ENCODE measurements at places on chromosomes 12 and 14.

DNA sequence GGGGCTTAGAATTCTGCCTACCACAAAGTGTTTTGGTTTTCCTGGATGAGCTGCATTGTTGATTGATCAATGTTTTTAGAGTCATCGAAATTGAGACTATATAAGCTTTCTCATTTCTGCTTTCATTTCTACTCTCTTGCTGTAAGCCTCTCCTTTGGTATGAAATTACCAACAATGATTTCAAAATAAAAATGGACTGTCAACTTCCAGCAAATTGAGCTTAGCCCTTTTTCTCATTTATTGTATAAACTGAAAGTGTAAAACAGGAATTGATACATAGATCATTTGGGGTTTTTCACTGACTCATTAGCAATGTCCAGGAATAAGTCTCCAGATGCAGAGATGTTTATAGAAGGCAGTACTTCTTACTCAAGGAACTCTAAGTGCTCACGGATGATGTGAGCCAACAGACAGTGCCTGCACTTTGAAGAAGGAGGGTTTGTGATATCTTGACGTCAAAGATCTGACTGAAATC, 20.0 kb upstream of the PCNX1 start:
- DNase-seq = no peak

- DNase-seq = no peak
Observed at GRCh38 chr14:90299408-90299807, 32.3 kb downstream of the NRDE2 start.

GRCh38 chr12:67689385-67689784, 40.8 kb downstream of the DYRK2 start:
- DNase-seq = no peak

GRCh38 chr12:58701536-58701935, 218.8 kb downstream of the LRIG3 start:
- no peak for DNase-seq

DNA sequence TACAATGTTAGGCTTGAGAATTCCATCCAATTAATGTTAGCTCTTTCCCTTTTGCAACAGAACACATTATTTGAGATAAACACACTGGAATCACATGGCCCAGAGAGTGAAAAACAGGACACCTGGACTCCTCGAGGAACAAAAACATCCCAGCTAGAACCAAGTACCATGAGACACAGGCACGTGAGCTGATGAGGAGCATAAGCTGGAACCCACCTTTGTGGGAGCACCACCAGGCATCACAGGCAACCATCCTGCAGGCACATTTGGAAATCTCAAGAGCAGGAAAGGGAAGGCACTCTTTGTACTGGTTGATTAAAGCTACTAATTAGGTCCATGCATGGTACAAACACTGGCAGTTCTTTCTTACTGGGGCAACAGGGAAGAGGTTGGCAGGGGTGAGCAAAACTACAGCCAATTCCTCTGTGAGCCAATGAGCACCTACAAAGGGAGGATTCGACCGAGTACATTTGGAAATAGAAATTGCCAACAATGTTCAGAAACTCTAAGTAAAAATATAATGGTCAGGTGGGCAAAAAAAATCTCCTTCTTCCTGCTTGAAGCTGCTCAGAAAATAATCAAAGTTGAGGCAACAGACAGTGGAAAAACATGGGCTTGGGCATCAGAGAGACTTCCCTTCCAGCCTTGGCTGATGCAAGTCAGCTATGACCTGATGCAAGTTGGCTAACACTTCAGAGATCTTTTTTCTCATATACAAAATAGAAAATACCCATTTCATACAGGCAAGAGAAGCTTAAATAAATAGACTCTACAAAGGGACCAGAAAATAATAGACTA, 216.7 kb downstream of the NUAK1 start:
- no peak for DNase-seq

DNA sequence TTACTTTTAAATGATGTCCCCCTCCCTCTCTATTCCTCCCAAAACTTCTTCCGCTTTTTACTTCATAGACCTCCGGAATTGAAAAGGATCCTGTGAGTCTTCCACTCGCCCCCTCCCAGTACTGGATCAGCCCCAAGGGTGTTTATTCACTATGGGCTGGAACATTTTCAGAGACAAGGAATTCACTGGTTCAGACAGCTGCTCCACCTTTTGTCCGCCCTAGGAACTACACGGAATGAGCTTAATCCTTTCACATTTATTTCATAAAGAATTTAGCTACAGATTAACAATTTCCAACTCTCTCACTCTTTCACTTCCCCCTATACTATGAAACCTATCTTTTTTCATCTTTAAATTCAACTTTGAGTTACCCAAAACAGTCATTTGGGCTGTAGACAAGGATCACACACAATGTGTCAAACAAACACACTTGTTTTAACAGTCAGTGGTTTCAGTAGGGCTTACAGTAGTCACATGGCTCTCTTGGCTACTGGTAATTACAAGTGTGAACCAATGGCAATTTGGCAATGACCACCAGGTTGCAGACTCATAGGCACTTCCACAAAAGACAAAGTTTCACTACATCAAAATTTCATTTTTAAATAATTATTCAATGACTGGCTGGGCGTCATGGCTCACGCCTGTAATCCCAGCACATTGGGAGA, 20.6 kb downstream of the CNIH1 start:
- peak; percentile 22 for DNase-seq

GRCh38 chr14:22220427-22220826, 368.6 kb downstream of the DAD1 start:
- DNase-seq = no peak

DNA sequence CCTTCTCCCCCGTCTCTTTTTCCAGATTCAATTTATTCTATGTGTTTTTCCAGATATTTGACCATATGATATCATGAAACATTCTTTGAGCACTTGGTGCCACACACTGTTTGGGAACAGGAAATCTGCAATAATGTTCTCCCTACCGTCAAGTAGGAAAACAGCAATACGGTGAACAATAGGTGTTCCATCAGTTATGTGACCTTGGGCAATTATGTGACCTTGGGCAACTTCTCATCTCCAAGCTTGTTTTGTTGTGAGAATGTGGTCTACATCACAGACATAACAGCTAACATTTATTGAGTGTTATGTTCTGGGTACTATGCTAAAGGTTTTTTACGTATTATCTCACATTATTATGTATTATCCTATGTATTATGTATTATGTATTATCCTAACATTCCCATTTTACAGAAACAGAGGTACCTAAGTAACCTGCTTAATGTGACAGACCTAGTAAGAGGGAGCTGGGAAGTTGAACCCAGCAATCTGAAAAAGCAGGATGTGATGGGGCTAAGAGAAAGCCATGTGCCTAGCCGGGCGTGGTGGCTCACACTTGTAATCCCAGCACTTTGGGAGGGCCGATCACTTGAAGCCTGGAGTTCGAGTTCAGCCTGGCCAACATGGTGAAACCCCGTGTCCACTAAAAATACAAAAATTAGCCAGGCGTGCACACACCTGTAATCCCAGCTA, 1.2 kb upstream of the NEK9 start:
- DNase-seq = no peak

DNA sequence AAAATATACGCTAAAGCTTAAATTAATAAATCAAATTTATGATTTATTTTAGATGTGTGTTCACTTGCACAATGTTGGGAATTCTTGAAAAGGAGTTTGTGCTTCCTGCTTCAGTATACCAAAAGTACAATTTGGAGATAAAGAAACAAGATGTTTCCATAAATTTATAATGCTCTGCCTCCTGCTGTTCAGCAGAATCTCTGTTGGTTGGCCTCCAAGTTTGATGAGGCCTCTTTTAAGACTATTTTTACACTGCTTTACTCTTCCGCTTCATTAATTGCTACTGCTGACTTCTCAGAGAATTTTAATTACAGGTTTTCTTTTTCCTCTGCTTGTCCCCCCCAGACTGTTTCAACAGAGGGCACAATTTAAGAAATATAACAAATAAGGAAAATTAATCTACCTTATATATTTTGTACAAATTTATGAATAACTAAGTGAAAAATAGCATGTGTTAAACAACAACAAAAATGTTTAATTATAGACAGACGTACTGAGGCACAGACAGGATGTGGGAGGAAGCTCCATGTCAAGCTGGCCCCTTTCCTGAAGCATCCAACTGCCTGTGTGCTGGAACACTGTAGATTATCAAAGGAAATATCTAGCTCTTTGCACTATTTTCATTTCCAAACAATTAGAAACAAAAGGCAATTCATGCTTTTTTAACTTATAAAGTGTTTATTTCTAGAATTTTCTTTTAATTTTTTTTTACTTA, 83.9 kb downstream of the PIK3C2G start:
- no peak for DNase-seq

DNA sequence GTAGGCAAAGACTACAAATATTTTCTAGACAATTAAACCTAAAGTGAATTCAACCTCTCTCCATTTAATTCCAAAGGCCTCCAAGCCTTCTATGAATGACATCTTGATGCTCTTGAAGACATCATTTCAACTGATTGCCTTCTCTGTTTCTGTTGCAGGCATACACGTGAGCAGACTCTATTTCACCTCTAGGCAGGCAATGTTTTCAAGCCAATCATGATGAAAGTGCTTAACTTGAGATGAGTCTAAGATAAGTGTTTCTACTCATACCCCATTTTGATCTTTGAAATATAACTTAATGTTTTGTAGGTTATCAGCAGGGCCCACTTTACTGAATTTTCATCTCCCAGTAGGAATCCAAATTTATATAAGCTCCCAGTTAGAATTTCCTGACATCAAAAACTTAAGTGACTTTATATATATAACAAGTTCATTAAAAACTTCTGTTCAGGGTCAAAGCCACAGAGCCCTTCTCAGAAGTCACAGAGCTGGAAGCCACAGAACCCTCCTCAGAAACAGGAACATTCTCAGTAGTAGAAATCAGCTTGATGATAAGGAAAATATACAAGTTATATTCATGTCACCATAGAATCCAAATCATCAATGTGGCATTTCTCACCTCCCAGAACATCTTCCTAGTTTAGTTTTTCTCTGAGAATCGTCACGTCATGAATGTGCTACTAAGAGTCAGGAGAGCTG, 108.5 kb downstream of the PHLDA1 start:
- no peak for DNase-seq

- DNase-seq = peak; percentile 70
Observed at GRCh38 chr14:76386944-76387782, 11.2 kb downstream of the ESRRB start.

- no peak for DNase-seq
Observed at GRCh38 chr14:59688224-59689170, 111.9 kb upstream of the CCDC175 start.

DNA sequence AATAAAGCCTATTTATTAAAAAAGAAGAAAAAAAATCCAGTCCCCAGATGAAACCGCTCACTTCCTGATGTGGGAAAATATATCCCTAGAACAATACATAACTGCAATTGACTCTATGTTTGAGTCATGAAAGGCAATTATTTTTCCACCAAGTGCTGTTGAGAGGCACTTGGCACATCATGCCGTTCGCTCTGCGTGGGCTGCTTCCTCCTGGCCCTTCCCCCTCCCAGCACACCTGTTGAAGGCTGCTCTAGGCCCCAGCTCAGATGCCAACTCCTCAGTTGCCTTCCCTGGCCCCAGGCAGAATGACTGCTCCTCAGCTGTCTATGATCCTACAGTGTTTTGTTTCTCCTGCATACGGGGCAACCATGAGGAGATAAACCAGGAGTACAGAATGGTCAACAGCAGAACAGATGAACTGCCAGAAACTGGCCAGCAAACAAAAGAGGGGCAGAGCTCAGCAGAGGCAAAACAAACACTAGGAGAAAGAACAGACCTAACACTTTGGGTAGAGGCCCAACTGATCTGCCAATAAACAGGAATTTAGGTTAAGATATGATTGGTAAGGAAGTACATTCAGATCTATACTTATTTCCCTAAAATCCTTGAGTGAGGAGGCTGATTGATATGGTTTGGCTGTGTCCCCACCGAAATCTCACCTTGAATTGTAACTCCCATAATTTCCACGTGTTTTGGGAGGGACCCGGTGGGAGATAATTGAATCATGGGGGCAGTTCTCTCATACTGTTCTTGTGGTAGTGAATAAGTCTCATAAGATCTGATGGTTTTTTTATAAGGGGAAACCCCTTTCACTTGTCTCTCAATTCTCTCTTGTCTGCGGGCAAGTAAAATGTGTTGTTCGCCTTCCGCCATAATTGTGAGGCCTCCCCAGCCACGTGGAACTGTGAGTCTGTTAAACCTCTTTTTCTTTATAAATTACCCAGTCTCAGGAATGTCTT, 58.6 kb downstream of the SLC38A1 start:
- peak; percentile 77 for DNase-seq

DNA sequence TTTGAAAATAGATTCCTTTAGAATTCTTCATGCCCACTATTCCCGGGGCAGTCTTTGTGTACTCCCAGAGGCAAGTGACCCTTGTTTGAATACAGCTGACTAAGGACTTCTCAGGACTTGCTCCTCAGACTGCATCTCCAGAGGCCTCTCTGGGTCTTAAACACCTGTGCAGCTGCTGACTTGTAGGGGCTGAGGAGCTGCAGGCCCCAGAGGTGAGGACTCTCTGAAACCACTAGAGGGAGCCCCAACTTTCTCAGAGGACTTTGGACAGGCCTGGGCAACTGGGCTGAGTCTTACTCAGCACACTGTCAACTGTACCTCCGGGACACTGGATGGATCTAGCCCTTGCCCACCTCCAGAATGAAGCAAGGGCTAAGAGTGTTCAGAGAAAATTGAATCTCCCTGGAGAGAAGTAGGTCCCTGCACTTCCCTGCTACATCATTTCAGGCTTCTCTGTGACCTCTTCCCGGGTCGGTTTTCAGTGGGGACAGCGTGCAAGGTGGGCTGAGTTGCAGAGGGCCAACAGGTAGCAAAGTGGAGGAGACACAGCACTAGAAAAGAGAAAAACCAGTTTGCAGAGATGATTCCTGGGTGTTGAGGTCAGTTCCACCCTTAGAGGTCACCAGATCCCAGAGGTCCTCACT, 164.6 kb downstream of the TMEM117 start:
- no peak for DNase-seq

- no peak for DNase-seq
Observed at GRCh38 chr14:105192866-105193731, 12.0 kb upstream of the NUDT14 start.

- DNase-seq = no peak
Observed at GRCh38 chr12:94942663-94943062, 60.8 kb downstream of the NDUFA12 start.

GRCh38 chr12:67391034-67391433, 121.9 kb downstream of the CAND1 start:
- DNase-seq = no peak

- no peak for DNase-seq
Observed at GRCh38 chr14:61103541-61104339, 122.7 kb downstream of the SLC38A6 start.

DNA sequence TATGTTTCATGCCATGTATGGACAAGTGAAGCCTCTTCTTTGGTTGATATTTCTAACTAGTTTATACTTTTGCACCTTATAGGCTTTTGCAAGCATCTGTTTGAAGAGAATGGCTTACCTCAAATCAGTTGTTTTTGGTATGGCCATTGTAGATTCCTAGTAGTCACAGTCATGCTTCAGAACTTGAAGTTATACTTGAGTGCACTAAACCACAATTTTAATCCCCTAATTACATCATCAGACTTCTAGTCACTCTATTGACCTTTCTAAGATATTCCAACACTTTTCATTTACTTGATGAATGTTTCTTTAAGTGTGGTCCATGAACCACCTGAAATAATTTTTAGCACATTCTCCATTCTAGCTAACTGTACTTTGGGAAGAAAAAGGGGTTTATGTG, 18.6 kb upstream of the KLRB1 start:
- no peak for DNase-seq
